Choroid plexus epithelial cell (primary cell): ENCODE measurements at places on chromosomes 1 and 21.

DNA sequence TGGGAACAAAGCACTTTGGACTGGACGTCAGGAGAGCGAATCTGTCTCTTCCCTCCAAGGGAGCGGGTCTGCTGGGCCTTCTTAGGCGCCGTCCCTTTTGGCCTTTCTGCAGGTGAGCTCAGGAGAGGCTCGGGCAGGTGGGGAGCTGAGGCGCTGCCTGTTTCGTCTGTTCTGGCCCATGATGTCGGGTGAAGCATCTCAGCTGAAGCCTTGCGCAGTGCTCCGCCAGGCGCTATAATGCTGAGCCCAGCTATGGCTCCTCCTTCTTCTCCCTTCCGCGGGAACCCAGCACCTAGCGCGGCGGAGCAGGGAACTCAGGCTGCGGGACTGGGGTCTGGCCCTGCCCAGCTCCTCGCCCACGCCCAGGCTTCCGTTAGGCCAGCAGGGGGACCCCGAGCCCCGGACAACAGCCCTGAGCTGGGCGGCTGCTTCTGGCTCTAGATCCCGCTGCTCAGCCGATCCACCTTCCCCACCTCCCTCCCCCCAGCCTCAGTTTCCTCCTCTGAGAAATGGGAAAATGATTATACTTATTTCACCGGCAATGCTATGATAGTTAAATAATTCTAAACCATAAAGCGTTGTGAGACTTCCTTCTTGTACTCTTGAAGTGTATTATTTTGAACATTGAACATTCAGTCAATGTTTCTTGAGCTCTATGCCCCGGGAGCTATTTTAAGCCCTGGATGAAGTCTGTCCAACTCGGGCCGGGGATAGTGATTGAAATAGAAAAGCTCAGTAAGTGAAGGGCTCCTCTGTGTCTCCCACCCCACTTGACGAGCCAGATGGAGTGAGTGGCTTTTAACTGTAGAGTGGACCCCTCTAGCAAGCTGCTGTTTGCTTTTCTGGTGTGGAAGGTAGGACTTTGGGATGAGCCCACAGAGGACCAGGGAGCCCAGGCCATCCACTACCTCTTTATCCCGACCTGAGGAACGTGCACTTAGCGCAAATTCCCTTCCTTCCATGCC lies 9.6 kb upstream of the ADORA1 start:
- peak; percentile 74 for DNase-seq

DNA sequence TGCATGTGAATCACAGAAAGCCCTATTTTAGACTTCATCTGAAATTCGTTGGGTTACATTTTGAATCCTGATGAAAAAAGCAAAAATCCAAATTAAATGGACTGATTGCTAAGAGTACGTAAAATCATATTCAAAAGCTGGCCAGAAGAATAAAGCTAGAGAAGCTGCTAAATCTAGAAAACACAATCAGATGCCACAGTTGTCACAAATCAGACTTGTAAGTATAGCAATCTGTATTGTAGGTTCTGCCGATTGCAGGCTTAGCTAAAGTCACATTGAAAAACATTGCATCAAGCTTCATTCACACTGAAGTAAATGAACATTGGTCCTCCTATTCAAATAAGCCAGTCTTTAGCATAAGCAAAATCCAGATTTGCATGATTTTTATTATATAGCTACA lies 235.1 kb upstream of the ST6GALNAC5 start:
- no peak for DNase-seq

- no peak for DNase-seq
Measured at GRCh38 chr21:20163167-20163566, 835.0 kb upstream of the NCAM2 start.

- no peak for DNase-seq
Measured at GRCh38 chr1:160567858-160568682, 11.2 kb downstream of the CD84 start.

GRCh38 chr1:210707300-210708240 lies 378.9 kb downstream of the HHAT start:
- DNase-seq: no peak

DNA sequence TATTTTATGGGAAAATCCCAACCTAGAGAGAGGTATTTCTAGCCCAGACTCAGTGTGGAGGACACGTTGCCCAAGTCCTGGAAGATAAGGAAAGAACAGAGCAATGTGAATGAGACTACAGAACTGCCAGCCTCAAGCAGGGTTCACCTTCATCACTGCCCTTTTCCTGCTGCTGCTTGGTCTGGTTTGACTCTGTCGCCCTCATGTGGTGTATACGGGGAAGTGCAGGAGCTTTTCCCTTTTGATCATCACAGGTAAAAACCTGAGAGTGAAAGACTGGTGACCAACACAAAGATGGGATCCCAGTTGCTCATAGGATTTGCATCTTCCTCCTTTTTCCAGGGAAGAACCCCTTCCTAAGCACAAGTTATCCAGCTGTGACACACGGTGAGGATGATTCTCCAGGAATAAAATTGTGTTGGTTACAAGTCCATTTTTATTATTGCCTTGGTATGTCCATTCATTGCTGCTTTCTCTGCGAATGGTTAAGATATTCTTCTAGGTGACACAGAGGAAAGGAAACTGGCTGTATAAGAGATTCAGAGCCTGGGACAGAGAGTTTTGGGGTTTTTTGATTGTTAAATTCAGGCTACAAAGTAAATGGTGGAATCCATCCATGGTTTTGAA lies 89.5 kb upstream of the CD53 start:
- DNase-seq: peak; percentile 70

DNA sequence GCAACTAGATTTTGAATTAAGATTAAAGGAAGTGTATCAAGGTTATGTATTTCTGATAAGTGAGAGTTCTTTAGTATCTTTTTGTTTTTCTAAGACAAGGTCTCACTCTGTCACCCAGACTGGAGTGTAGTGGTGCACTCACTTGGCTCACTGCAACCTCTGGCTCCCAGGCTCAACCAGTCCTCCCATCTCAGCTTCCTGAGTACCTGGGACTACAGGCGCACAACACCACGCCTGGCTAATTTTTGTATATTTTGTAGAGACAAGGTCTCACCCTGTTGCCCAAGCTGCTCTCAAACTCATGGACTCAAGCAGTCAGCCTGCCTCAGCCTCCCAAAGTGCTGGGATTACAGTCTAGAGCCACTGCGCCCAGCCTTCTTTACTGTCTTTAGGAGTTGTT lies 33.7 kb downstream of the DHX9 start:
- DNase-seq: no peak

DNA sequence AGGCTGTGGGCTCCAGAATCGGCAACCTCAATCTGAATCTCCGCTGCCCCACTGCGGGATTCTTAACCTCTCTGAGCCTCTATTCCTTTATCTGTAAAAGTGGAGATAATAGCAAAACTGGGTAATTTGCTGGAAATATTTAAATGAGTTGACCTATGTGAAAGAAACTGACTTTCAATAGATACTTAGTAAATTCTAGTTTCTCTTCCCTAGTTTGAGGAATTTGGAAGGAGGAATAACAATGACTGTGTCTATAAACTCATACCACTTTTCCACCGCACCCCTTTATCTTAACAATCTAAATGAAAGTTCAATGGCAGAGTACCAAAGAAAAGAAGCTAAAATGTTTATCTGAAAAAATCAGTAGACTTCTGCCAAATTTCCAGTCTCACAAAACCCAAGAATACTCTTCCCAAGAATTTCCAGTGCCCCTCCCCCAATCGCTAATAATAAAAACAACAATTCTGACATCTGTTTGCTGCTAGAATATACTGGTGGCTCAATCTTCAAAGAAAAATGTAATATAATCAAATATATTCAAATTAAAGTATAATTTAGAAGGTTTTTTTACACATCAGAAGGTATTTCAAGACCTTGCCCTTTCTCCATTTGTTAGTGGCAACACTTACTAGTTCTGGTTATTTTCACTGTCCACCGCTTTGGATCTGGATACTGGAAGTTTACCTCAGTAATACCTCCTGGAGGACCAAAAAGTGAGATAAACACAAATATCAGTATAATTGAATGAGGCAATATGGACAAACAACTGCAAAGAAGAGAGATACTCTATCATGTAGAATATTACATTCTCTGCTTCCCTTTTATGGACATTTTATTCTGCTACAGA lies 171.2 kb downstream of the LTN1 start:
- DNase-seq: no peak

DNA sequence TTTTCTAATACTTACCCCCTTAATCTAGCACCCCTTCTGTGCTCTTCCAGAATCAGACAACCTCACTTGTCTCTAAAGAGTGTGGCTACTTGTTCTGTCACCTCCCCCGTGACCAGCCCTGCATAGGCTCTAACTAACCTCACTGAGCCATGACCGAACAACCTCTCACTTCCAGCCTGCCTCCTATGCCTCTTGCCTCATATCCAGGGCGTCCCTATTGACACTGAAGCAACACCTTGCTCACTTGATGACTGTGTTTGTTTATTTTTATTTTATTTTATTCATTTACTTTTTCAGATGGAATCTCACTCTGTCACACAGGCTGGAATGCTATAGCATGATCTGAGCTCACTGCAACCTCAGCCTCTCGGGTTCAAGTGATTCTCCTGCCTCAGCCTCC lies 235.1 kb upstream of the B3GALT2 start:
- no peak for DNase-seq
